NCI-H2227 treated with DMSO at 0.1 percent for 48 hours (cell line): ENCODE measurements at places on chromosomes 1 and 21.

GRCh38 chr21:45824546-45825215 is 156.9 kb upstream of the COL6A1 start:
- DNase-seq: no peak

DNA sequence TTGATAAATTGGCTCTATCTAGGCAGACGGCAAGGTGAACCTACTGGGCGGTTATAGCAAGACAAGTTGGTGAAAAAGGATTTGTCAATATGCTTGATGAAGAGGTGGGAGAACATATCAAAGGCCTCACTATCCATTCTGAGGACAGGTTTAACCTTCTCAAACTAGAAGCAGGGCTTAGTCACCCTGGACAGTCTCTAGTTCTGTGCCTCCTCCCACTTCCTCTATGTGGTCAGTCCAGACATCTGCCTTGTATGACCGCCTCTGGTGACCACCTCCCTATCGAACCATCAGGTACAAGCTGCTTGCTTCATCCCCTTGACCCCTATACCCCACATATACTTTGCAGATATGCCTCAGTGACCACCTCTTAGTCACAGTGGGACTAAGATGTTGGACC is 2.3 kb upstream of the SCYL3 start:
- DNase-seq: no peak

- DNase-seq: no peak
These were observed 802.1 kb downstream of the PLA2G4A start for GRCh38 chr1:187630653-187631380.

DNA sequence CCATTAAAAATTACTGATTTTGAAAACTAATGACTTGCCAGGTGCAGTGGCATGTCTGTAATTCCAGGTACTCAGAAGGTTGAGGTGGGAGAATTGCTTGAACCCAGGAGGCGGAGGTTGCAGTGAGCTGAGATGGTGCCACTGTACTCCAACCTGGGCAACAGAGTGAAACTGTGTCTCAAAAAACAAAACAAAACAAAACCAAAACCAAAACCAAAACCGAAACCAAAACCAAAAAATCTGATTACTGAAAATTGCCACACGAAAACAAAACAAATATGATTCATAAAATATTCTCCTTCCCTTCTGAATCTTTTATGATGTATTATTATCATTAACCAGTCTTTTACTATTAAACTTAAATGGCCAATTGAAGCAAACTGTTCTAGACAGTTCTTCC is 74.1 kb downstream of the SERINC2 start:
- no peak for DNase-seq

- DNase-seq: no peak
These were observed 130.7 kb downstream of the SLC30A10 start for GRCh38 chr1:219797683-219798082.

GRCh38 chr1:91660708-91661107 is 160.1 kb downstream of the CDC7 start:
- DNase-seq: no peak
